MG63 (cell line): ENCODE measurements at places on chromosomes 1 and 21.

DNA sequence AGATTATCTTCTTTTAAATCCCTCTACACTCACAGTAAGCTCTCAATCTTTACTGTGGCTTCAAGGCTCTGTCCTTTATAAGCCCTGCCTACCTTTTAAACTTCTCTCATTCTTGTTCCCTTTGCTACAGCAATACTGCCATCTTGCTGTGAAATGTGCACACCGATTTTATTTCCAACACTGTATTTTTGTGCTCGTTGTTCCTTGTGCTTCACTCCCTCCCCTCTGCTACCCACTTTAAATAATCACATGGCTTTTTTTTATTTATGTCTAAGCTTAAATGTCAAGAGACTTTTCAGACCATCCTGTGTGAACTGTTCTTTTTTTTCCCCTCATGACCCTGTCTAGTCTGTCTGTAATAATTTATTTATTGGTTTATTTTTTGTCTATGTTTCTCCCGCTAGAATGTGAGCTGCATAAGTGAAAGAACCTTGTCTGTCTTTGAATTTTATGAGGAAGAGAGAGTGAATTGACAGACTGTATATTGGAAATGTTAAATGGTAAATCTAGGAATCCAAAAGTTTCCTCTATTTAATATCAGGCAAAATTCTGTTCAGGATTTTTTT, 45.7 kb downstream of the ABCD3 start:
- DNase-seq: no peak

DNA sequence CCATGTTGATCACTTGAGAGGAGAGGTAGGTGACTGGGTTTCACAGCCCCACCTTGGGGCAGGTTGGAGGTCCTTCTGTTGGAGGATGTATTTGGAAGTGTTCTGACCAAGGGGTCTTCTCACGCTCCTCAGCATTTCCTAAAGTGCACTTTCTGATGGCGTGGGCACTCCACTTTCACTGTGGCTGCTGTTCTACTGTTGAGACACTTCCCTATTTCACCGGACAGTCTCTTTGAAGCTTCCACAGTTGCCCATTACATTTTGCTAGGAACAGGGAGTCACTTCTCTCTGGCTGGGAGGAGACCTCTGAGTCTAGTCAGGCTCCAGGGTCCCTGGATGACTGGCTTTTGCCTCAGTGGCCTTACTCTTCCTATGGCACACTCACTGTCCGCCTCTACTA, 180.0 kb upstream of the LMO4 start:
- DNase-seq: no peak

- DNase-seq: no peak
Observed at GRCh38 chr1:89837036-89837481, 16.2 kb downstream of the LRRC8D start.

GRCh38 chr21:46394595-46395104, 64.0 kb upstream of the DIP2A start:
- no peak for DNase-seq

DNA sequence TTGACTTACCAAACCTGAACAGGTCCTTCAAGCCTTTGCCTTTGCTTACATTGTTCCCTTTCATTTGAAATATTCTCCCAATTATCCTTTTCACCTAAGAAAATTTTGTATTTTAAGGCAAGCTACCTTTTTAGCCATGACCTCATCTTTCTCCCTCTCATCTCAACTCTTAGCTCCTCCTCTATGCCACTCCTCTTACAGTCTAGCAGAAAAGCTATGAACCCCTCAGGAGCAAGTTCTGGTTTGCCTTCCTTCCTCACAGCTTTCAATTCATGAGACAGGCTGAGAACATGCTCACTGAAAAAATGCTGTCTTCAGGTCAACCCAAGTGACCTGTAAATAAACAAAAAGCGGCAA, 8.3 kb upstream of the MUTYH start:
- no peak for DNase-seq

DNA sequence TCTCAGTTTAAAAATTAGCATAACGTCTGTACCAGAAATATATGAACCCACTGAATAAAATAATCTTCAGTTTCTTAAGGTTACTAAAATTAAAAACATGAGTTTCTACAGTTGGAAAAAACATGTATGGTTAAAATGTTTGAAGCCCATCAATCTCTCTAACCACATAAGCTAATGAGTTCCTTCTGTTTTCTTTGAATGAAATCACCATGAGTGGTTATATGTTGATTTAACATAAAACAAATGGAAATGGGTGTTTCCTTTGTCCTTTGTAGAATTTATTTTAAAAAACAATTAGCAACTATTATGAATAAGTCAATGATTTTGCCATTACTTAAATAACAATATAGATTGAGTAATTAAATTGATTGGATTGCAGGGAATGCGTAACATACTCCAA, 3.0 kb upstream of the ADGRL2 start:
- DNase-seq: no peak

DNA sequence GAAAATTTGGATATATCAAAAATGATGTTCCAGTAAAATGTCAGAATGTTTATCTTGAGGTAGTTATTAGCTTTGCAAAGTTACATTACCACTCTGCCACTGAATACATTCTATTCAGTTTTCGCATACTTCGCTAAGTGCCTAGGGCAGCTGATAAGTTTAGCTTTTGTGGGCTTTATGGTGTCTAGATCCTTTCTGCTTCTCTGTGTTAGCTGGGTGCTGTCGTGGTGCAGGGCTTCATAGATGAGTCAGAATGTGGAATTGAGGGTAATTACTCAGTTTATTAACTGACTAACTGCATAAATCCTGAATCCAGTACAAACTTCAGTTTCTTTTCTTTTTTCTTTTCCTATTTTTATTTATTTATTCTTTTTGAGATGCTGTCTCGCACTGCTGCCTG, 21.5 kb downstream of the NCAM2 start:
- no peak for DNase-seq

GRCh38 chr1:167081594-167082156, 8.5 kb downstream of the GPA33 start:
- no peak for DNase-seq

DNA sequence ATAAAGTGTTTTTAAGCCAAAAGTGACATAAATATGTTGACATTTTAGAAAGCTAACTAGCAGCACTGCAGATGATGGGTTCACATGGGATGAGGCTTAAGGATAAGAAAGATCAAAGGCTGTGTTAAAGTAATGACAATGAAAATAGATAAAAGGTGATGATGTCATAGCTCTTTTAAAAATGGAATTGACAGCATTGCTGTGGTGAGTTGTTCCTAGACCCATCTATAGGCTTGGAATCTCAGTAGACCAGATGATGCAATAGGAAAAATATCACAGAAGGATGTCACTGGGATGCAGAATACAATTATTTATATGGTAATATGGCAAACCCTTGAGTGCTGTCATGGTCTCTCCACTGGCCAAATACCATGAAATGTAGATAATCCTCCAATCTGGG, 286.0 kb downstream of the PLA2G4A start:
- DNase-seq: no peak

- peak; percentile 56 for DNase-seq
Observed at GRCh38 chr1:9097947-9098705, 28.7 kb upstream of the SLC2A5 start.

- DNase-seq: no peak
Observed at GRCh38 chr1:203063287-203063686, 22.5 kb downstream of the MYOG start.

DNA sequence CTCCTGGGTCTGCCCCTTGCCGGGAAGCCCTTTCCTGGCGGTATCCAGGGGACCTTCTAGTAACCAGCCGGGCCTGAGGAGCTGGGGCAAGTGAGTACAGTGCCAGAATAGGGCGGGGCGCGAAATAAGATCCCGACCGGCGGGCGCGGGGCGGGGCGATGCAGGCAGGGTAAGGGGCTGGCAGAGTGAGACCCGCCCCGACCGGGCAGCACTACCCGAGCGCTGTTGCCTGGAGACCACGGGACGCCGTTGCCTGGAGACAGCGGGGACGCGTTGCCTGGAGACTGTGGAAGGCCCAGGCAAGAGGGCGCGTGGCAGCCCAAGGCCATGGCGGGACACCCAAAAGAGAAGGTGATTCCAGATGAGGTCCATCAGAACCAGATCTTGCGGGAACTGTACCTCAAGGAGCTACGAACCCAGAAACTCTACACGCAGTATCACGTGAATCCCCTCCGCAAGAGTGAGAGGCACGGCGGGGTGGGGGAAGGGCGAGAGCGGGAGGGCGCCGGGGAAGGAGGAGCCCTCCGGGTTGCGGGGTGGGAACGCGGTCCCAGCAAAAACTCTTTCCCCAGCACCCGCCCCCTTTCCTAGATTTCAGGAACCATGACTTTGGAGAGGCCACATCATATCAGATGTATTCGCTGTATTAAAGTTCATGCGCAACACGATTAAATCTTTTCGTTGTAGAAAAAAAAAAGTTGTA, 24.3 kb downstream of the EBNA1BP2 start:
- peak; percentile 66 for DNase-seq

- no peak for DNase-seq
Observed at GRCh38 chr1:95364546-95364945, 130.5 kb downstream of the RWDD3 start.
